Stimulated activated CD8-positive, alpha-beta memory T cell treated with anti-CD3 and anti-CD28 coated beads, Interleukin-2, amount 100 ng/mL, for 1 hour (primary cell): ENCODE measurements at places on chromosomes 1 and 21.
A peak's percentile ranks its signal among the peaks of the same experiment; 100 is the strongest.

DNA sequence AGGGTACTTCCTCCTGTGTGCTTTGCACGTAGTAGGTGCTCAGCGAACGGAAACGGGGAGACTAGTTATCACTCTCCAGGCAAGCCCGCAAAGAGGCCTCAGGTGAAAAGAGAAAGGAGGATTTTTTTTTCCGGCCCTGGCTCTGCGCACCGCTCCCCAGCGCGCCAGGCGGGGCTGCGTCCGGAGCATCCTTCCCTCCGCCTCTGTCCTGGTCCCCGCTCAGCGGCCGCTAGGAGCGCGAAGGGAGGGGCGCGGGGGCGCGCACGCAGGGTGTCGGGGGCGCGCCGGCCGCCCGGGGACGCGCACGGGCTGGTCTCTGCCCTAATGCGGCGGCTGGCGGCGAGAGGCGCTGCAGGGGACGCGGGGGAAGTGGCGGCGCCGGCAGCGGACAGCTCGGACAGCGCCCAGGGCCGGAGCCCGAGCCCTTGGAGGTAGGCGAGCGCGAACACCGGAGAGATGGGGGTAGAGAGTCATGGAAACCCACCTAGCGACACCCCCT lies 42.3 kb upstream of the NFASC start:
- DNase-seq = no peak

- DNase-seq = peak; percentile 12
Measured at GRCh38 chr1:180981596-180982387, 40.9 kb downstream of the STX6 start.

DNA sequence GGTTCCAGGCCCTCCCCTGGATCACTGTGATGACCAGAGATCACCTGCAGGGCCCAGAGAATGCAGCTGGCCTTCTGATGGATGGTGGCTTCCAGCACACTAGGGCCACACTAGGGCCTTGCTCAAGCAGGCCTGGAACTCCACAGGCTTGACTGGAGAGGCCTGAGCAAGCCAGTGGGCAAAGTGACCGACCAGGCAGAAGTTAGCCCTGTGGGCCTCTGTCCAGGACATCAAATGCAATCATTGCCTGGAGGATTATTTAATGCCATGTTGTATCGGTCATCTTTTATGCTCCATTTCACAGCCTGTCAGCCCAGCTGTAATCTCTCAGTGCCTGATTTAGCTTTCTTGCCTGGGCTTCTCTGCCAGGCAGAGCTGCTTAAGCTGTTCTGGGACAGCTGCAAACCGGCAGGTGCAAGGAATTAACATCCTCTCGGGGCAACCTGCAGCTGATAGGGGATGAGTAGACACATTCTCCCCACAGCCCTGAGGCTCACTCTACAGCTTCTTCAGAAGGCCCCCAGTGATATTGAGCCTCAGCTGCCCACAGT lies 17.7 kb downstream of the NENF start:
- DNase-seq = no peak

GRCh38 chr1:155471026-155471425 lies 91.6 kb downstream of the ASH1L start:
- no peak for DNase-seq

DNA sequence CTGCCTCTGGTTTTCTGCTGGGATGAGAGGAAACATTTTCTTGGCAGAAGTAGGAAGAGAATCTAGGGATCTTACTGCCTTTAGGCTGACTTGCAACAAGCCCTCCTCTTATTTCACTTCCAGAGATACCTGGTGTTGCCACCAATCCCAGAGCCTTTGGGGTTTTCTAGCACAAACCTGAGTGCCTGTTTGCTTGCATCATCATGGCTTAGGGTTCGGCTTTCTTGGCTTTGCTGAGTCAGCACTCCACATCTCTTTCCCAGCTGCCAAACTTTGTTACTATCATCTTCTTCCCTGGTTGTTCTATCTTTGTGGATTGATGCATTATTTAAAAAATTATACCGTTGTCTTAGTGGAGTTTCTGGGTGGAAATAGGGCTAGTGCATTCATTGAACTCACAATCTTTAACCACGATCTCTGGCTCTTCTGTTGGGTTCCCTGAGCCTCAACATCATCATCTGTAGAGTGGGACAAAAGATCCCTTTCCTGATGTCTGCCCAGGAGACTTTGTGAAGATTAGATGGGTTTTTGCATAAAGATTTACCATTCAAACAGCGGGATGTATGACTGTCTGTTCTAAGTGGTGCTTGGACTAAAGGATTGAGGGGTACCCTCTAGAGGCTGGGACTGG lies 76.6 kb upstream of the SELENON start:
- DNase-seq = no peak

- DNase-seq = no peak
Measured at GRCh38 chr1:42848823-42849537, 2.6 kb downstream of the ZNF691 start.

DNA sequence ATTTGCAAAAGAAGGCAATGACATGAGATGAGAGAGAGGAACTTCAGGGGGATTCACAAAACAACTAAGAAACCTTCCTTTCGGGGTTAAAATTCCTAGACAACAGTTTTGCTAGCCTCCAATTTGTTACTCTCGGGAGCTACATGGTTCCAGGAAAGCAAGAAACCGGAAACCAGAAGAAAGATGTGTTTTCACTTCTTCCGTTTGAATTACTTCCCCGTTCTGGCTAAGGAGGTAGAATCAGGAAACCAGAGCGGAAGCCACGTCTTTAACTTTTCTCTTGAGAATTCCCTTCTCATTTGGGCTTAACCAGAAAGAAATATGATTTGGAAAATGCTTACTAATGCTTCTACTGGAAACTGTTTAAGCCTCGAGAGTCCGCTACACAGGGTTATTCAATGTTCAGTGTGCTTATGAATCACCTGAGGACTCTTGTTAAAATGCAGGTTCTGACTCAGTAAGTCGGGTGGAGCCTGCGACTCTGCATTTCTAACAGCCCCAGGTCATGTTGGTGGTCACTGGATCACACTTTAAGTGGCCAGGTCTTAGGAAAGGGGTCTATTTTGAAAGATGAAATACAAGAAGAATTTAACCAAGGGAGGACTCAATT lies 43.5 kb upstream of the MCOLN3 start:
- DNase-seq = no peak

- DNase-seq = no peak
Measured at GRCh38 chr1:232657426-232658005, 27.6 kb upstream of the SIPA1L2 start.

GRCh38 chr1:34444516-34444915 lies 267.8 kb downstream of the C1orf94 start:
- no peak for DNase-seq

GRCh38 chr1:161706482-161707347 lies at the start of gene FCRLA:
TSS of gene FCRLA (plus strand) at chr1:161707229. CDS start at chr1:161707265, 36 bp downstream.
- DNase-seq = no peak

- DNase-seq = no peak
Measured at GRCh38 chr1:213987422-213987926, 299 bp upstream of the PROX1 start.

DNA sequence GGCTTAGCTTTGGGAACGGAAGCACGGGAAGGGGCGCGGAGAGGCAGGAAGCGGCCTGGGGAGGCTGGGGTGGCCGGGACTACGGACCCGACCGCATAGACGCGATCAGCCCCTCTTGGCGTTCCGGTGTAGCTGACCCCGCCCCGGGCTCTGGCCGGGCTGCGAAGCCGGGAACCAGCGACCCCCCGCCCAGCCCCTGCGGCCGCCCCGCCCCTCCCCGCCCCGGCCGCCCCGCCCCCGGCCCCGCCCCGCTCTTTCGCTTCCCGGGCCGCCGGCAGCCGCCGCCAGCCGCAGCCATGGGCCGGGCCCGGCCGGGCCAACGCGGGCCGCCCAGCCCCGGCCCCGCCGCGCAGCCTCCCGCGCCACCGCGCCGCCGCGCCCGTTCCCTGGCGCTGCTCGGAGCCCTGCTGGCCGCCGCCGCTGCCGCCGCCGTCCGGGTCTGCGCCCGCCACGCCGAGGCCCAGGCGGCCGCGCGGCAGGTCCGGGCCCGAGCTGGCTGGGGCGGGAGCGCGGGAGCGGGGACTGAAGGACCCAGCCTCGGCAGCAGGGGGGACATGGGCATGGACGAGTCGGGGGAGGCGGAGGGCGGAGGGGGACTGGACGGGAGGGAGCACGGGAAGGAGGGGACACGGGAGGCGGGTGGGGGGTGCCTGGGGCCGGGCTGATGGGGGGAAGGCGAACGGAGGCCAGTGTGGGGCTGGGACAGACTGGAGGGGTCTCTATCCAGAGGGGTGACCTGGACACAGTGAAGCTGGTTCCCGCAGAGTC lies at the start of gene SELENON:
Gene SELENON (plus strand): TSS at position 259 of the 768 bp plus-strand sequence. CDS start 38 bp downstream, at position 297.
- no peak for DNase-seq

GRCh38 chr1:24849672-24850295 lies 80.3 kb downstream of the RUNX3 start:
- no peak for DNase-seq

GRCh38 chr1:214241060-214241459 lies 39.9 kb upstream of the SMYD2 start:
- no peak for DNase-seq

- DNase-seq = no peak
Measured at GRCh38 chr1:226778657-226779058, 39.6 kb upstream of the ITPKB start.

- no peak for DNase-seq
Measured at GRCh38 chr1:103256490-103256889, 148.2 kb upstream of the COL11A1 start.

DNA sequence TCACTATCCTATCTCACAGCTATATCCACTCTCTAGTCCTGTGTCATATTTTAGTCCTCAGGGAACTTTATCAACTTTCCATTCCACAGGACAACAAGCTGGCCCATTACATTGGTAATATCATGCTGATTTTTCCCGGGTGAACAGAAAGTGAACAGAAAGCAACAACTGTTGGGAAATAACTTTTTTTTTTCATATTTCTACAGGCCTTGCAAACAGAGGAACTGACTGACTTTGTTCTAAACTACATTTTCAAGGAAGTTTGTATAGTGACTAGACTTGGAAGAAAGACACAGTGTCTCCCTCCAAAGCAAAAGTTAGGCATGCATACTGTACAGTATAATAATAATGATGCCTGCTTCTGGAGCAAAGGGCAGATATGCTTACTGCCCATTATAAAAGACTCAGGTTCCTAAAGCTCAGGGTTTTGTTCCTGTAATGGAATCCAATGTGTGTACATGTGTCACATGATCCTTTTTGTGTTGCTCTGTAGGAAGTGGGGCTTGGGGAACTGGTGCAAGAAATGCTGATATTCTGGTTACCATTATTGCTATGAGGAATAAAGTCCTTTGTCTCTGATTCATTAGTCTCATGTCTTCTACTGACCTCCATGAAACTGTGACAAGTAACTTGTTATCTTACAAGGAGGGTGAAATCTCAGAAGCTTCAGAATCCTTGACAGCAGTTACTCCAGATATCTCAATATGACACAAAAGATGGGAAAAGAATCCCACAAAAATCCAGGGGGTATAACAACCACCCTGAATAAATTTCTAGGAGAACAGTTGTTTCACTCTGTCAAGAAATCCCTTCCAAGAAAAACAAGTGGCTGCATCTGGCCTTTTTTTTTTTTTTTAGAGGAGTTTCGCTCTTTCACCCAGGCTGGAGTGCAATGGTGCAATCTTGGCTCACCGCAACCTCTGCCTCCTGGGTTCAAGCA lies 17.7 kb upstream of the NTPCR start:
- no peak for DNase-seq

GRCh38 chr1:214902636-214903320 lies 179.8 kb upstream of the KCNK2 start:
- DNase-seq = no peak

GRCh38 chr1:75394386-75395139 lies 216.4 kb downstream of the SLC44A5 start:
- no peak for DNase-seq

- DNase-seq = no peak
Measured at GRCh38 chr1:212794561-212795014, 2.9 kb downstream of the TATDN3 start.

GRCh38 chr21:42348762-42349161 lies 2.0 kb downstream of the TFF2 start:
- DNase-seq = no peak

- DNase-seq = no peak
Measured at GRCh38 chr21:41648591-41649031, 118.2 kb downstream of the RIPK4 start.

DNA sequence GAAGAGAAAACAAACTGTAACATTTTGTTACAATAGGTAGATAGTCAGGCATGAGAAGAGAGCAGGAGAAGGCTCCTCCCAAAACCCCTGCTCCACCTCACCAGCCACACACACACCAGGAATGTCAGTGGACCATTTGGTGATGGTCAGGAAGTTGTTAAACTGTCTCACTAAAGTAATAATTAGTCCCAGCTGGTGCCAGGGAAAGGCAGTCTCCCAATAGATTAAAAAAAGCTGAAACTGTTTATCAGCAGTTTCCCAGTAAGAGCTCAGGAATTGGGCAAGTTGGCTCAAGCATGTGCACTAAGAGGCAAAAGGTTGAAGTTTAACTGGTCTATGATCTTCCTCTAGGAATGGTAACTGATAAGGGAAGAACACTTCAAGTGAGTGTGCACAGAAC lies 249.6 kb downstream of the COL11A1 start:
- DNase-seq = no peak

GRCh38 chr1:67818725-67819301 lies 14.5 kb downstream of the GNG12 start:
- DNase-seq = no peak

GRCh38 chr1:67615886-67616285 lies 69.1 kb upstream of the GADD45A start:
- no peak for DNase-seq

DNA sequence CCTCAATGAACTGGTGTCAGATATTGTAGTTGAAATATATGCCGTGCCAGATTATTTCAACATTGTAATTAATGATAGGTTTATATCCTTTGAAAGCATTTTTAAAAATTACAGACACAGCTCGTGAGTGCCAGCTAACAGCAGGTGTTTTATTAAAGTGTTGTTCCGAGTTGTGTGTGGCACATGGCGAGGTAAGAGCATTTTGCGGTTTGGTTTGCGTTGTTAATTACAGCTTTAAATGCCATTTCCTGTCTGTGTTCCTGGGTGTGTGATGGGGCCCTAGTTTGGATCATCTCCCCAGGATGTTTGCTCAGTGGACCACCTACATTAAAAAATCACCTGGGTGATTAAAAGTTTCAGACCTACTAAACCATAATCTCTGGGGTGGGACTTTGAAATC lies 97.4 kb downstream of the PRDM2 start:
- DNase-seq = no peak

DNA sequence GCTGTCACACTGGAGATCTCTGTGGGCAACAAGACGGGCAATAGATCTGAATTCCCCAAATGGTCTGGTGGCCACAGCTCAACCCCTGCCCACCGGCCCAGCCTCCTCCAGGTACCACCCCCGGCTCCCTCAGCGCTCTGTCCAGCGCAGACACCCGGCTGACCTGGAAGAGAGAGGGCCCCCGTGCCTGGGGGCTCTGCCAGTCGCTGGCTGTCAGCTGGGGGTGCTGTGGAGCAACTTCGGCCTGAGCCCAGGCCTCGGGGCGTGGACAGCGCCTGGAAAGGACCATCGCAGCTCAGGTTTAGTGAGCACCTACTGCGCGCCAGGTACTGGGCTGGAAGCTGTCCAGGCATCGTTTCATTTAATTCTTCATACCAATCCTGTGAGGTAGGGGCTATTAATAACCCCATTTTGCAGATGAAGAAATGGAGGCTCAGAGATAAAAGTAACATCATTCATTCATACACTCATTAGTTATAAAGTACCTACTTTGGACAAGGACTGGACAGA lies 51.0 kb downstream of the AHDC1 start:
- no peak for DNase-seq
